HuH-7 (cell line): ENCODE measurements at places on chromosomes 13 and 19.

- peak; percentile 56 for DNase-seq
These were observed 1.3 kb downstream of the SOX21 start for GRCh38 chr13:94710881-94711560.

DNA sequence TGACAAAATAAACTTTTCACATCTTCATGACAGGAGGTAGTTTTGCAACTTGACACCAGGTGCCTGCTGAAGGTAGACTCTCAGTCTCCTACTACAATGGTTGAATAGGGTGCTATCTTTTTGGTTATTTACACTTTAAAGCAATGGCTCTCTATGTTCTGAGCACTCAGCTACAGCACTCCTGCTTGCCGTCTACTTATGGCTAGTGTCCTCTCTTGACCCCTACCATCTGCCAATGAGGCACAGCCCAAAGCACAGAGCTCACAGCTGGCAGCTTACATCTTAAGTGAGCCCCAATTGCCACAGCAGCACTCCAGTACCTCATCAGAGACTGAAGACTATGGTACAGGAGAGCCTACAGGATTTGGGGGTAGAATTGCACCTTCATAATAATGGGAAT, 11.4 kb downstream of the ZNF708 start:
- no peak for DNase-seq

GRCh38 chr19:4977299-4978174, 8.6 kb downstream of the KDM4B start:
- DNase-seq = no peak

DNA sequence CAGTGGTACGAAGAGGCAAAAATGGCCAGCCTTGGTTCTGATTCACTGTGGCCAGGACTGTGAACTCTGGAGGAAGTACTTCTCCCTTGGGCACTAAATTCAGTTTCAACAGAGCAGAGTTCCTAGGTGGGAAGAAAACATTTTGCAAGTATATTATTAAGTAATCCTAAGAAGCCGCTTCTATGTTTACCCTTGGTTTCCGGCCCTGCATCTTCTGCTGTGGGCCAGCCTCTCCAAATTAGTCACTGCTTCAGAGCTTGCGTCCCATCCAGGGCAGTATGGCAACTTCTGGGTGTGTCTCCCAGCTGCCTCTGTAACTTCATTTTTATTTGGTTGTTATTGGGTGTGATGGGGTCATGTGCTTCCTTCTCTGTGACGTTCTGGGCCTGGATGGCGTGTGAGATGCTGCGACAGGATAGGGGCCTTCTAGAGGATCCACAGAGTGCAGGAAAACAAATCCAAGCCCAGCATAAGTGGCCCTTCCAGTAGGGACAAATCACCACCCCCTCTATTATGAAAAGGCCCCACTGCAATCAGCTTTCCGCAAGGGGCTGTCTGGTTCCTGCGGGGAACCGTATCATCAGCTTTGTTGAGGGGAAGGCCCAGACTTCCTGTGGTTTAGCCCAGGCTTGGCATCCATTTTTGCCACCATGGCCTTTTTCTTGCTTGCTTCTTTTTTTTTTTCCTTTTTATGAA, 55.1 kb upstream of the C1QTNF9 start:
- no peak for DNase-seq

- no peak for DNase-seq
These were observed 1.0 kb upstream of the KRI1 start for GRCh38 chr19:10566658-10567410.

DNA sequence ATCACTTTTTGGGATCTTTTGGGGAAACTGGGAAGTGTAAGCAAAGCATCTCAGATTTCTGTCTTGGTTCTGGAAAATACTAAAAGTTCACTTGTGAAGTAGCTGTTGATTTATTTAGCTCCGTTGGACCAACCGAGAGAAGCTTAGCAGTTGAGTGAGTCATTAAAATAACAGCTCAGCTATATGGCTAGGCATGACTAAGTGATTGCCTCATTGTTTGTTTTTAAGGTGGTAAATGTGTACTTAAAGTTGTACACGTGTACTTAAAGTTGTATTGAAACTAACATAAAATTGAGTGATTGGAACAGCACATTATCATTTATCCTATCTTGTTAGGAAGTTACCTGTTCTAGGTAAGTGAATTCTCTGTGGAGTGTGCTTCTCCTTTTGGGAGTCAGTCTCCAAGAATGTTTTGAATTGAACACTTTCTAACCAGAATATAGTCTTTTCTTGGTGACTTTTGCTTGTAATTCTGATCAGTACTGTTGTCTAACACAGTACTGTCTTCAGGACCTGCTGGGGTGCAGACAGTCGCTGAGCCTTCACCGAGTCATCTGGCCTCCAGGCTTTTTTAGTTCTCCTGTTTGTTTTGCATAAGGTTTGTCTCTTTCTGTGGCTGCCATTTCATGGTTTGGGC, 2.9 kb upstream of the DCUN1D2 start:
- peak; percentile 82 for DNase-seq

GRCh38 chr19:6358003-6358402, 3.3 kb upstream of the CLPP start:
- DNase-seq = no peak

- peak; percentile 79 for DNase-seq
These were observed 2.5 kb downstream of the CFD start for GRCh38 chr19:861756-862580.

DNA sequence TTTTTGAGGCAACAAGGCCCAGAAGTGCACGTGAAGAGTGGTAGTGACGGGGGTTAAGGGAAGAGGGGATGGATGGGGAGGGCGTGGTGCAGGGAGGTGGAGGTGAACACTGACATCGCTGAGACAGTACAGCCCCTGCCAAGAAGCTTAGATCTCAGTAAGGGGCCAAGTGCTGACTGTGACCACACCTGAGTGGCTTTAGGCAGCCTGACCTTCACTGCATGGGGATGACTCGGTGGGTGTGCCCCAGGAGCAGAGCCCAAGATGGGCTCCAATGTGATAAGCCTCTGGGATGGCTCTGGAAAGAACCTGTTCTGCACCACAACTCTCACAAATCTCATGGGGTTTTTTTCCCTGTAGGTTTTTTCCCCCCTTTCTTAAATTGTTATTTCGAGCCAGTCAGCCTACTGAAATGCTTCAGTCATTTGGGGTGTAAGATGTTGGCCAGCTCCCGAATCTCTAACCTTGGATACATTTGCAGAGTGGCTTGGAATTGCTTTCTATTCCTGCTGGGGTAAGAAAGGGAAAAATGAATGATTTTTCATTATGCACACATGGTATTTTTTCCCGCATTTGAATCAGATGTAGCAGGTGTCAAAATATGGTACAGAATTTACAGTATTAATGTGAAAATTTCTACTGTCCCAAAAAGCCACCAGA, 165.0 kb downstream of the TM9SF2 start:
- DNase-seq = no peak

DNA sequence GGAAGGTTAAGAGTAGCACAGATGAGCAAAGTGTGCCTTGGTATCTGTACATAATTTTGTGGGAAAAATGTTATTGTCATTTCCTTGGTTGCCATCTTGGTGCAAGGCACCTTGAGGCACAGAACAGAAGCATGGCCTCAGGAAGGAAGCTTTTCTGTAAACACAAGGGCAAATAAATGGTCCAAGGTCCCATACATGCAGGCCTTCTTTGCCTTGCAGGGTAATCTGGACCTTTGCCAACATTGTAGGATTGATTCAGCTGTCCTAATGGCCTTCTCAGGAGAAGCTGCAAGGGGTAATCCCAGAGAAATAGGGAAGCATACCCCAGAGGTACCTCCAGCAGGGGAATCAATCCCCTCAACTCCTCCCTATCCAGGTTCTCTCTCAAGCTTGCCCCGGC, 9.0 kb upstream of the MLLT1 start:
- DNase-seq = no peak

DNA sequence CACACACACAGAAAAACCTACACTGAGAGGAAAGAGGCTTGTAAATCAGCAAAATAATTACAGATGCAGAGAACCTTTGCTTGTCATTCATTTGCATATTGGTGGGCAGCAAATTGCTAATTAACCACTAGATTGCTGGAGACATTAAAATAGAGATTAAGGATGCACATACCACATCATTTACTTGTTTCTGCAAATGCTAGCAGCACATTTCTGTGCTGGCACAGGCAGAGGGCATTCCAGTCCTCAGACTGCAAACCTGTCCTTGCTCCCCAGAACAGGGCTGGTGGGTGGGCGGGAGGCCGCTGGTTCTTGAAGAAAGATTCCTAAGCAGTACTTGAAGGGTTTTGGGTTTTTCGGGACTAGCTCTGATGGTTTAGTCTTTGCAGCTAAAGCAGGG, 941 bp upstream of the SIAH3 start:
- DNase-seq = no peak

- peak; percentile 52 for DNase-seq
These were observed 53.6 kb downstream of the GADD45B start for GRCh38 chr19:2529473-2529918.

DNA sequence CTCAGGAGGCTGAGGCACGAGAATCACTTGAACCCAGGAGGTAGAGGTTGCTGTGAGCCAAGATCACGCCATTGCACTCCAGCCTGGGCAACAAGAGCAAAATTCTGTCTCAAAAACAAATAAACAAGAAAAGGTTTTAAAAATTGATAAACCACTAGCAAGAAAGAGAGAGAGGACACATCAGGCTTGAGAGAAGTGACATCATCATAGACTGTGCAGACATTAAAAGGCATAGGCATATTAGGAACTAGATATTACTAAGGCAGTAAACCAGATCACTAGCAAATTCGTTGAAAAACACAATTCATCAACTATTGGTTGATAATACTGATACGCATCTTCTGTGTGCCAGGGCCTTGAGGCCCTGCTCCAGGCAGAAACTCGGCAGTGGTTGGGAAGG, 7.7 kb downstream of the A1BG start:
- no peak for DNase-seq

DNA sequence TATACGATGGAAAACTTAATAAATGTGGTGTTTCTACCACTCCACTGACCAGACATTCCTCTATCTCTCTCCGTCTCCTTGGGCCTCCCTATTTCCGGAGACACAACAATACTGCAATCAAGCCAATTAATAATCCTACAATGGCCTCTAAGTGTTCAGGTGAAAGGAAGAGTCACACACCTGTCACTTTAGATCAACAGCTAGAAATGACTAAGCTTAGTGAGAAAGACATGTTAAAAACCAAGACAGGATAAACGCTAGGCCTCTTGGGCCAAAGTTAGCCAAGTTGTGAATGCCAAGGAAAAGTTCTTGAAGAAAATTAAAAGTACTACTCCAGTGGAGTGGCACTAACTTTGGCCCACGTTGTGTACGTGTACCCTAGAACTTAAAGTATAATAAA, 22.5 kb downstream of the ZDHHC20 start:
- no peak for DNase-seq

DNA sequence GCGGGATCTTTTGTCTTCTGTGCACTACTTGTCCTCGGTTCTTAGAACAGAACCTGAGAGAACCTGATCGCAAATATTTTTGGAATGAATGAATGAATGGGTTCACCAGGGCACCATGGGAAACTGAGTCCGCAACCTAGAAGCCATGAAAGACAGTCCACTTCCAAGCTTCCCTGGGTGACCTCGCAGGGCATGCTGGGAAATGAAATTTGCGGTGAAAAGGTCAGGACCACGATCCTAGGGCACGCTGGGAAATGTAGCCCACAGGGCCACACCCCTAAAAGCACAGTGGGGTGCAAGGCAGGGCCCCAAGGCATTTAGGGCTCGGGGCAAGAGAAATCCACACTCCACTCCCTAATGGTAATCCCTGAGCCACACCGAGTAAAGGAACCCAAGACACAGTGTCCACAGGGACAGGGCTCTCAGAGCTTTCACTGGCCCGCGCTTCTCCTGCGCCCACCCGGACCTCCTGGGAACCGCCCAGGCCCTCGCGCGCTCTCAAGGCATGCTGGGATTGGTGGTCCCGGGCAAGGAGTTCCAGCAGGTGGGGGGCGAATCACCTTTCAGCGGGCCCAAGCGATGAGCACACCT, 1.1 kb upstream of the PPP1R12C start:
- DNase-seq = peak; percentile 78

DNA sequence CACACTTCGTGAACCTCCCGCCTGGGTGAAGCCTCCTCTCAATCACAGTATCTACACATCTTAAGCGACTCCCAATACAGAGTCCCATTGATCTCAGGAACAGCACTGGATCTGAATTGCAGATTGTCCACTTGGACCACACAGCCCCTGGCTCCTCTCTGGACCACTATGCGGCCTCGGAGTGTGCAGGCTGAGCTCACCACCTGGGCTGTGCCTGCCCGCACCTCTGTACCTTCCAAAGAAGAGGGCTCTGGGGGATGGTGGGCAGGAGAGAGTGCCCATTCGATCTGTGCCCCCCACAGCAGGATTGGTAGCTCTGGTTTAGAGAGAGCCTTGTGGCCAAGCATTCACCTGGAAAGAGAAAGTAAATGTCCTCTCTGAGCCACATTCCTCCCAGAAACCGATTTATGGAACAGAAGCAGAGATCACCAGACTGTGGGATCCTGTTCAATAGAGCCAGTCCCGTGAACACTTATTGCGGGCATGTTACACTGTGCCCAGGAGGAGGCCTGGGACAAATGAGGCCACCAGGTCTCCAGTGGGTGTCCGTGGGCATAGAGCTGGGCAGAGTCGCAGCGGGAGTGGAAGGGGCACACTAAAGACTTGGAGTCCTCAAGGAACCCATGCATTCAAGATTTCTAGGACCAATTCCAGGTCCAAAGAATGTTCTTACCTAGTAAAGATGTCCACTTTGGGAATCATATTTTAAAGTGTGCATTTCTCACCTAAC, 141.6 kb upstream of the SOX1 start:
- no peak for DNase-seq

GRCh38 chr19:17091758-17092333, 16.3 kb downstream of the MYO9B start:
- no peak for DNase-seq

DNA sequence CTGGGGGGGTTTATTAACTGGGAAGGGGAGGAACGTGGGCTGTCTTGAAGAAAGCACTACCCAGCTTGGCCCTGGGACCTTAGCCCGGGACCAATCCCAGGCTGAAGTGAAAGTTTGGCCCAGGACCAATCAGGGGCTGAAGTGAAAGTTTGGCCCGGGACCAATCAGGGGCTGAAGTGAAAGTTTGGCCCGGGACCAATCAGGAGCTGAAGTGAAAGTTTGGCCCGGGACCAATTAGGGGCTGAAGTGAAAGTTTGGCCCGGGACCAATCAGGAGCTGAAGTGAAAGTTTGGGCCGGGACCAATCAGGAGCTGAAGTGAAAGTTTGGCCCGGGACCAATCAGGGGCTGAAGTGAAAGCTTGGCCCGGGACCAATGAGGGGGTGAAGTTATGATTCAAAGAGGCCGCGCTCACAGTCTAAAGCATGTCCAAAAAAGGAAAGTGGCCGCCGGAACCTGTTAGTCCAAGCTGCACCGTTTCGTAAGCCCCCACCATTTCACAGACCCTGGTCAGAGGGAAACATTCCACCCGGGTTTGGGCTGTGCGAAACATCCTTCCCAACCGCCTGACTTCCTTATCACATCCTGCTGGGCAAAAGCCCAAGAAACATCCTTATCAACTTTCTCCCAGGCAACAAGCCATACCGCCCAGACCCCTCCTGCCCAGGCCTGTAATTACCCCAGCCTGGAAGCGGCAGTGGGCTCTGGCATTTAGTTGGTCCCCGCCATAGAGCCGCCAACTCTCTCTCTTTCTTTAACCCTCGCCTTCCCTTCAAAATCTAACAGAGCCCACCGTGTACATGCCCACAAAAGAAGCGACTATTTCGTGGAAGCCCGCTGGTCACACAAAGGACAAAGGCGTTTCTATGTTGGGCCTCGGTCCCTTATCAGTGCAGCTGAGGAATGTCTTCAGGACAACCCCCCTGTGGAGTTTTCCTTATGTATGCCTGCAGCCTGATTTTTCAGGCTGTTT, 1.1 kb downstream of the ZNF850 start:
- no peak for DNase-seq

- no peak for DNase-seq
These were observed 4.5 kb downstream of the SLITRK1 start for GRCh38 chr13:83877651-83878355.
